ENCODE measurements at places on chromosomes 11 and 22.
A peak's percentile ranks its signal among the peaks of the same experiment; 100 is the strongest.

DNA sequence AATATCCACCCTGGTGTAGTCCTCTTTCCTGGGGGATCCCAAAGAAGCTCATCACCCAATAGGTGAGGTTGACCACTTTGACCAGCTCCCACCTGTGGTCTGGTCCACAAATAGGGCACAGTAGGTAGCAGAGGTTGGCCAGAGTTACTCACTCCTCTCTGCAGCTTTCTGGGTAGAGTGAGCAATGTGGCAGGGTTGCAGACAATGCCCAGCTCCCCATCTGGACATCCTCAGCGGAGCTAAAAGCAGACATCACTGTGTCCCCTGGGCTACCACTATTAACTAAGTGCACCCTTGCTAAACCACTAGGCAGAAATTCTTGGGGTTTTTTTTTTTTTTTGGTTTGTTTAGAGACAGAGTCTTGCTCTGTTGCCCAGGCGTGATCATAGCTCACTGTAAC, 48.4 kb upstream of the TP53I11 start:
- no peak for DNase-seq

- DNase-seq = no peak
Measured at GRCh38 chr11:118004543-118005223, 18.5 kb downstream of the IL10RA start.

DNA sequence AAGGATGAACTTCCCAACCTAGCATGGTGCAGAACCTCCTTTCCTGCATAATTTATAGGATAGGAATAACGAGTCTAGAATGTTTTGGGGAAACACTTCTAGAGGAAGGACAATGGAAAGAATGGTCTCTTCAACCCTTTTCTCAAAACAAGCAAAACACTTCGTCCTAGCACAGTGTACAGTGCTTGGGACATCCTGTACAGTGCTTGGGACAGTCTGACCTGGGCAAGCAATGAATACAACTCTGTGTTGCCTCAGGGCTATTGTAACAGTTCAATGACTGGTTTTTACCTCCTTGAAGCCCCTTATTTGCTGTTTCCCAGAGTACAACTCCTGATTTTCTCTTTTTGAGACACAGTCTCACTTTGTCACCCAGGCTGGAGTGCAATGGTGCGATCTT, 1.6 kb upstream of the ADAMTS8 start:
- no peak for DNase-seq

DNA sequence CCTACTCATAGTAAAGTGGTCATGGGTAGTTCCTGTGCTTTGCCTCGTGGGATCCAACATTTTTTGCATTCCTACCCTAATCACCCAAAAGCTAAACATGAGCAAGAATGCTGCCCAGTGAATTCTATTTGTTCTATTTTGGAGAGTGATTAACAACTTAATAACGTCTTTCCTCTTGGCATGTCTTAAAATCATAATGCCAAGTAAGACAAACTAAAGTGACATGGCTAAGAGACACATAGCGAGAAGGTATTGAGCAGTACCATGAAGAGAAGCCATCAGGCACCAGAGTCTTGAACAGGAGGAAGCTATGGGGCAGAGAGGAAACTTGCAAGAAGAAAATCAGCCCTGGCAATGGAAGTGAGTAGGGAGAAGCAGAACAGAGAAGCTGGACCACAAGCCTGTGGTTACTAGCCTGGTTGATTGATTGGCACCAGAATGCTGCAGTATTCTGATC, 32.0 kb downstream of the EXPH5 start:
- no peak for DNase-seq

GRCh38 chr11:46279126-46280099, 2.0 kb downstream of the CREB3L1 start:
- no peak for DNase-seq

GRCh38 chr11:12232160-12232559, 121.8 kb downstream of the MICAL2 start:
- no peak for DNase-seq

GRCh38 chr22:39623603-39624500, 53.3 kb downstream of the CACNA1I start:
- no peak for DNase-seq

DNA sequence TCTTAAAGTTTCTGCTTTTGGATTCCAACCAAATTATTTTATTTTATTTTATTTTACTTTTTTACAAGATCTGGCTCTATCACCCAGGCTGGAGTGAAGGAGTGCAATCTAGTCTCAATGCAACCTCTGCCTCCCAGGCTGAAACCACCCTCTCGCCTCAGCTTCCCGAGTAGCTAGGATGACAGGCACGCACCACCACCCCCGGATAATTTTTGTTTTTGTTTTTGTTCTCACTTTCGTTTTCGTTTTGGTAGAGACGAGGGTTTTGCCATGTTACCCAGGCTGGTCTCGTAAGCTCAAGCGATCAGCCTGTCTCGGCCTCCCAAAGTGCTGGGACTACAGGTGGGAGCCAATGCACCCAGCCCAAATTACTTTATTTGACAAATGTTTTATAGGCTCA, 219.8 kb downstream of the ETS1 start:
- DNase-seq = peak; percentile 76

DNA sequence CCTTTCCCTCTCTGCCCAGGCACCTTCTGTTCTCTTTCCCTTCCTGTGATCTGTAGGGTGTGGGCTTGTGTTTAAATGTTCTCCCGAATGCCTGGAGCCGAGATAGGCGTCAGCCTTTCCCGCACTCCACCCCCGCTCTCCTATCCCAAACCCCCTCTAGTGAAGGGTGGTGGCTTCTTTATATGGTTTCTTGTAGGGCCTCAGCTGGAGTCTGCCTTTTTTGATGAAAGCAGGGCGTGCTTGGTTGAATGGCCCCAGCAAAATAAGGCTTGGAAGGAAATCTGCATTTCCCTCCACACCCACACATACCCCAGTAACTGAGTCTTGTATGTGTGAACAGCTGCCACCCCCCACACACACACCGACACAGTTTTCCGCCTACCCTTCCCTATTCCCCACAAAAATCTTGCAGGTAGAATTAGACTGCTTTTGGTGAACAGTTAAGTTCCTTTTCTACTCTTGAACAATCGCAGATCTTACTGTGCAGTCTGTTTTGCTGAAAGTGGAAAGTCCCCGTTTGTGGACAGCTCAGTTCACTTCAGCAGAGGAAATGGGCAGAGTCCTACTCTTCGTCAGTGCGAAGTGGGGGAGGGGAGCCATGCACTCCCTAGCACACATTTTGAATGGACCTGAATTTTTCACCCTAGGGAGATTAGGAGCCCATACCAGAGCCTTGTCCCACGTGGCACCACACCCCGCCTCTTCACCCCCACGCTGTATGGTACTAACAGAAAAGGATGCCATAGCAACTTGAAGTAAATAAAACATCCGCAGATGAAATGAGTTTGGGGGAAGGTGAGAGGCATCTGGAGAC, 25.5 kb upstream of the GRK2 start:
- peak; percentile 92 for DNase-seq

DNA sequence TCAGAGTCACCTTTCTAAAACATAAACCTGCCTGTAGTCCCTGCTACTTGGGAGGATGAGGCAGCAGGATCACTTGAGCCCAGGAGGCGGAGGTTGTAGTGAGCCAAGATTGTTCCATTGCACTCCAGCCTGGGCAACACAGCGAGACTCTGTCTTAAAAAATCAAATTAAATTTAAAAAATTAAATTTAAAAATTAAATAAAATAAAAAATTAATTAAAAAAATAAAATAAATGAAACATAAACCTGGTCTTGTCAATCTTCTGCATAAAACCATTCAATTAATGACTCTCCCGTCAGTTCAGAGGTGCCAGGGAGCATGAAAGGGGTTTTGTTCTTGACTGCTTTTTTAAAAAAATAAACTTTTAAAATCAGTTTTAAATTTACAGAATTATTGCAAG, 48.6 kb downstream of the CCDC83 start:
- DNase-seq = no peak

DNA sequence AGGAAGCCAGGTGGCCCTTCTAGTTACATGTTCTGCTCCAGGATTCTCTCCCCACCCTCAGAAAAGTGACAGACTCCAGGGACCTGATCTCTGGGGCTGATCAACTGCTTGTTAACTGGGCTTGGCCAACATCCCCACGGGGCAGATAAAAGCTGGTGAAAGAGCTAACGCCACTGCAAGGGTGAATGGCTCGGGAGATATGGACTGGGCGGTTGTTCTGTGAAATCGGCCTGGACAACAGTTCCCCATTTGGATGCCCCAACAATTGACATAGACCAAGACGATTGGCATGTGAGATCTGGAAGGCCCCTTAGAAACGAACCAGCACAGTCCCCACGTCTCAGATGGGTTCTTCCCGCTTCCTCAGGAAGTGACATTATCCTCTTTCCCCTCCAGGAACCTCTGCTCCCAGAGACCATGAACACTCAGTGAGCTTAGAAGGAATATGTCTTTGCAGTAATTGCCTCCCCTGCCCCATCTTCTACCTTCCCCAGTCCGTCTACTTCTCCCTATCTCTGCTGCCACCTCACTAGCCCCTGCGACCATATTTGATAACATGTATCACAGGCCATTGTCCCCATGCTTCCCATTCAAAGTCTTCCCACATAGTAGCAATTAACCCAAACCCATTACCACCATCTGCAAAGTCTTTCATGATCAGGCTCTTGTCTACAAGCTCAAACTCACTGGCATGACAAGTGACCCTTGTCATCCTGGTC, 5.6 kb upstream of the PRG2 start:
- DNase-seq = no peak

GRCh38 chr22:37639070-37639760, at the start of gene SH3BP1:
SH3BP1 (plus strand) TSS chr22:37639669; CDS start chr22:37639788, 119 bp downstream.
- DNase-seq = peak; percentile 42

DNA sequence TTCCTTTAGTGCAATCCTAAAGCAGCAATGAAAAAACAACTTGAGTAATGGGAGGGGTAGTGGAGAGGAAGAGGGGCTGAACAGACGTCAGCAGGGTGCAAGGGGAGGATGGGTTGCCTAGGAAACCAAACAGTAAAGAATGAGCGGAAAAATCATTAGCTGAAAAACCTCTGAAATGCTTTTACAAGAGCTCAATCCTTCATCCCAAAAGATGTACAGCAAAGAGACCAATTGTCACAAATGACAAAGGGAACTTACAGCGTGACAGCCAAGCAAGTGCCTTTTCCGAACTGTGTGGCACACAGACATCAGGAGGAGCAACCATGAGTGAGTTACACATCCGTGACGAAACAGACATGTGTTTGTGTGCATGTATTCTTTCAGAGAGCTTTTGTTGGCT, 104.6 kb downstream of the SIK3 start:
- peak; percentile 73 for DNase-seq

DNA sequence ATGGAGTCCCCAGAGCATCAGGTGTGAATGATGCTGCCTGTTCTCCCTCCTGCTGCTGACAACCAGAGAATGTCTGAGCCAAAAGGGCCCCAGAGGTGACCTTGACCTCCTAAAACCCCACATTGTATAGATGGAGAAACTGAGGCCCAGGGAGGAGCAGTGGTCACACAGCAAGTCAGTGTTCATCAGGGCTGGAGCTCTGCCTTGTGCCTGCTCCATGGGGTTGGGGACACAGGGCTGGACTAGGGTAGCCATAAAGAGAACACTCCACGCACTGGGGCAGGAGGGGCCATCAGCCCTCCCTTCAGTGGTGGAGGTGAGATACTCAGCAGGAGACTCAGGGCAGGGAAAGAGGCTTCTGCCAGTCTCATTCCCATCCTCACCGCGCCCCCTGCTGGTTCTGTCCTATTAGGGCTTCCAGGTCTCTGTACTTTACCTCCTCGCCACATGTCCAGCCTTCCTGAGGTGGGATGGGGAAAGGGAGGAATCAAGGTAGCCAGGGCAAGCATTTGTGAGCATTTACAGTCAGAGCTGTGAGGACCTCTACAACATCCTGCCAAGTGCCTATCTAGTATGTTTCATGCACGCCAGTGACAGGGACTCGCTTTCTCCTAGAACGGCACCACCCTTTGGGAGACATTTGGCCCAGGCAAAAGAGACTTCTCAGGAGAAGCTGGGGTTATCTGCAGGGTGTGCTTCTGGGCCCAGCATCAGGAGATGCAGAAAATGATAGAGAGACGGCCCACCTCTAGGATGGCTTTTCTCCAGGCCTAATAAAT, 43.2 kb downstream of the NEU3 start:
- peak; percentile 48 for DNase-seq

GRCh38 chr11:130423541-130424142, 4.8 kb downstream of the ADAMTS8 start:
- no peak for DNase-seq
